HS-5 (cell line): ENCODE measurements at places on chromosomes 6 and 20.

DNA sequence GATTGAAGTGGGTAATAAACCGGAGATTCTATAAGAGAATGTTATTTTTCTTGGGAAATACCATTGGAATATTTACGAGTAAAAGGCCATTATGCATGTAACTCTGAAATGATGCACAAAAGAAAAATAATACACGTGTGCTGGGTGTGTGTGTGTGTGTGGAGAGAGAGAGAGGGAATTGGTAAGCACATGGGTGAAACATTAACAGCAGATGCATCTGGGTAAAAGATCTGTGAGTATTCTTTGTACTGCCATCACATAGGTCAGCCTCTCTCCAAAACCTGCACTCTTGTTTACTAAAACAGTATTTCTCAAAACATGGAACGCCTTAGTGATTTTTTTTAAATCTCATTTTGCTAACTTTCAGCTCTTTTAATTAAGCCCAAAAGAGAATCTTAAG lies 28.9 kb downstream of the EYA2 start:
- no peak for DNase-seq

GRCh38 chr20:24585796-24586522 lies 116.5 kb downstream of the SYNDIG1 start:
- DNase-seq: no peak

- no peak for DNase-seq
Observed at GRCh38 chr6:75968143-75968542, 104.3 kb downstream of the IMPG1 start.

- no peak for DNase-seq
Observed at GRCh38 chr20:61072398-61072797, 179.7 kb upstream of the CDH4 start.
